Caco-2 (cell line): ENCODE measurements at places on chromosomes 1 and 21.
A peak's percentile ranks its signal among the peaks of the same experiment; 100 is the strongest.

GRCh38 chr1:87213135-87213515, 115.6 kb upstream of the LMO4 start:
- DNase-seq, result no peak

GRCh38 chr1:198234520-198235251, 77.9 kb downstream of the NEK7 start:
- DNase-seq, result no peak

DNA sequence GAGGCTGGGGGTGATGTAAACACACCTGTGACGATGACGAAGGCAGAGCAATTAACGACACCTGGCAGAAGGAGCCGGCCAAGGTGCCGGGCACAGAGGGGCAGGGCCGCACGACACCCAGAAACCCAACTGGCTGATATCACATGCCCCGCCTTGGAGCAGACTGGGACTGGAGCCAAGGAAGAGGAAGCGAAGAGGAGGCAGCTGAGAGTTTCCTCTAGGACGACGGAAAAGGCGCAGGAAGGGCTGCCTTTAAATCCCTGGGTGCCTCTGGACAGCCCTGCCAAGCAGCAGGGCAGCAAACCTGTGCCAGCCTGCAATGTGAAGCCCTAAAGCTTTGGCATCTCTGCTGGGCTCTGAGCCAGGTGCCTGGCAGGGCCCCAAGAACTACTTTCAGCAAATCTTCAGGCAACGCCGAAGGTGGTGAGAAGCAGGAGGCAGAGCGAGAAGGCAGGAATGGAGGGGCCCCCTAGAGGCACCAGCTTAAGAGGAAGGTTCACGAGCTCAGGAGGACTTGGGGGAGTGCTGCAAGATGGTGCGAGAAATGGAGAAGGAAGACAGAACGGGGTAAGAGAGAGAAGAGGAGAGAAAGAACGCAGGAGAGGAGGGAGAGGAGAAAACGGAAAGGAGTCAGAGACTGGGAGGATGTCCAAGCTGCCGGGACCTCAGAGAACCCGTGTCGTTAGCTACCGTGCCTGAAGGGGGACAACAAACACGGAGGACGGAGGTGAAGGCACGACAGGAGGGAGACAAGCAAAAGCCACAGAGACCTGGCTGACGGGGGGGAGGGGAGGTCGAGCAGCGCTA, 25.3 kb upstream of the PEF1 start:
- DNase-seq, result no peak

- no peak for DNase-seq
These were observed 80.0 kb downstream of the JMJD4 start for GRCh38 chr1:227654858-227655752.

DNA sequence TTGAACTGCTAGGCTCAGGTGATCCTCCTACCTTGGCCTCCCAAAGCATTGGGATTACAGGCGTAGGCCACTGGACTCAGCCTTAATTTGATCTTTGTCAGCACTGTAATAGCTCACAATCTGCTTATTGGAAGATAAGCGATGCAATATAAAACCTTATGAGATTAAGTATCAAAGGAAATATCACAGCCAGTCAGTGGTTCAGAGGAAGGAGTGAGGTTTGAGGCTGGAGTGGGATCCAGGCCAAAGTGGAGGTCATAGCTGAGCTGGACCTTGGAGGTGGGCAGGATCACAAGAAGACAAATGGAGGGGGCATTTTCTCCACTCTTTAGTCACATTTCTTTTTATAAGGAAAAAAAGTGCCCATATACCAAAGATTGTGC, 228.5 kb downstream of the RHOU start:
- no peak for DNase-seq

GRCh38 chr1:109837852-109838570, 72.6 kb upstream of the CSF1 start:
- no peak for DNase-seq

DNA sequence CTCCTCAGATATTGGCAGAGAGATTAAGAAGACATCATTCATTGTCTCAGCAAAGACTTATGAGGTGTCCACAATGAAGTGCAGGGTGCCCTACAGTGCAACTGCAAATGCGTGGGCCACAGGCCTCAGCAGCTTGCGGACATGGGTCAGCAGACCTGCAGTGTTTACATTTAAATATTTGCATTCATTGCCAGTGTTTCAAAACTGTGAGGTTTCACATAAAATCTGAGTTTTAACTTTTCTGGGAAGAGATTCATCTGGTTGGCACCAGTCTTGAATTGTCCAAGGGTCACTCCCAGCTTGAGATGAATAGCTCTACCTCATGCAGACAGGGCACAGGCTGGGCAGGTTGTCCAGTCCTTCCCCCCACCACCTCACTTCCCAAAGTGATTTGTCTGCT, 286.8 kb upstream of the DUSP10 start:
- no peak for DNase-seq

DNA sequence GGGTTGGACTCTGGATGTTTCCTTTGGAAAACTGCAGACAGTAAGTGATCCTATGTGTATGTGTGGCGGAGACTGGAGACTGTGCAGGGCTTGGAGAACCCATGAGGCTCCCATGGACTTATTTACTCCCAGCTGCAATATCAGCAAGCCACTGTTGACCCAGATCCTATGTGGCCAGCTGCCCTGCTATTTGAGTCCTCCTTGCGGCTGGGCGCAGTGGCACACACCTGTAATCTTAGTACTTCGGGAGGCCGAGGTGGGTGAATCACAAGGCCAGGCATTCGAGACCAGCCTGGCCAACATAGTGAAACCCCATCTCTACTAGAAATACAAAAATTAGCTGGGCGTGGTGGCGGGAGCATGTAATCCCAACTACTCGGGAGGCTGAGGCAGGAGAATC, 83.5 kb downstream of the TLR5 start:
- no peak for DNase-seq

- no peak for DNase-seq
These were observed 303.6 kb downstream of the USH2A start for GRCh38 chr1:216119600-216119999.

- no peak for DNase-seq
These were observed 15.8 kb downstream of the PLPP3 start for GRCh38 chr1:56563568-56563967.

- DNase-seq, result no peak
These were observed 43.8 kb downstream of the SLX9 start for GRCh38 chr21:44983421-44984206.

DNA sequence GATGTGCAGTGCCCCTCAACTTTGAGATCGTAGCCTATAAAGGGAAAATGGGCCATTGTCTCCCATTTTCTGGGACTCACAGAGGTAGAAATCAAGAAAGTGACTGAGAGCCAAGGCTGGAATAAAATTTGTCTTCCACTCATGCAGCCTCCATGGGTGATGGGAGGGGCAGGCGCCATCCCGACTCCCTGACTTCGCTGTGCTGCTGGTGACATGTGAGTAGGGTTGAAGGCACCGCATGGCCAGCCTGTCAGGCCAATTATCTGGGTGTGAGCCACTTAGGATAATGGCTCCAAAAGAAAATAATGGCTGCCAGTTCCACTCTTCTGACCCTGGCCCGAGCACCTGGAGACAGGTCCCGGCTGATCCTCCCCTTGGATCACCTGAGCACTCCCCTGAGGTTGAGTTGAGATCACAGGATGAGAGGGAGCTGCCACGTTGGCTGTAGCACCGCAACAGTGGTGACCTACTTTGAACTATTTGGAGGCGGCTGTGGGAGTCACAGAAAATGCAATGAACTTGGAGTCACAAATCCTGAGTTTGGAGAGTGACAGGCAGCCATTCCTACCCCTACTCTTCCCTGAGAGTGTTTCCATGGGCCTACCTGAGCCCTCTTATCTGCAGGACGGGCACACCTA, 26.3 kb downstream of the CAPN9 start:
- DNase-seq, result no peak

DNA sequence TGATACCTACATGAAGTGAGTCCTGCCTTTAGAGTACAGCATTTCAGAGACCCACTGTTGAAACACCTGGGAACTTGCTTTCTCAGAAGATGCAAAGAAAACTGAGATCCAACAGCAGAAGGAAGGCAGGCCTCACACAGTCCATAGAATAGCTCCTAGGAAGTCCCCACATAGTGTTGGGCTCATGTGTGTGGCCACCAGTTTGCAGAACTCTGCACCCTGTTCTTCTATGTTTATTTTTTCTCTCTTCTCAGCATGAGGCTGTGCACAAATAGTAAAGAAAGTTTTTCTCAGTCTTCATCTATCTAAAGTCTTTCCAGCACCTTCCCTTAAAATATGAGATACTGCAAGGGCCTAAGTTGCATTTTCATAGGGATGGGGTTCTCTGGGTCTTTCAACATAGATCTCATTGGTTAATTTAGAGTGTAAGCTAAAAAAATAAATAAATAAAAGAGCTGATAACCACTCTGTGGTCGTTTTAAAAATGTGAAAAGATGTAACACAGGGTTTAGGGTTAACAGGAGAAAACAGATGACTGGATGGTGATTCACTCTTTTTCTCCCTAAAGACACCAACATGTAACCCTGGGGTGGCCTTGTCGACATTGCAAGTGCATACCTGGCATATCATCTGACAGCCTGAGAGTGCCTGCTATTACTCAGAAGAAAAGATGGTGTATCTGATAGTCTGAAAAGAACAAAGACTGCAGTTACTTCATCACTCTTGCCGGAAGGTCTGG, 94.6 kb downstream of the ZC3H11B start:
- peak; percentile 42 for DNase-seq

DNA sequence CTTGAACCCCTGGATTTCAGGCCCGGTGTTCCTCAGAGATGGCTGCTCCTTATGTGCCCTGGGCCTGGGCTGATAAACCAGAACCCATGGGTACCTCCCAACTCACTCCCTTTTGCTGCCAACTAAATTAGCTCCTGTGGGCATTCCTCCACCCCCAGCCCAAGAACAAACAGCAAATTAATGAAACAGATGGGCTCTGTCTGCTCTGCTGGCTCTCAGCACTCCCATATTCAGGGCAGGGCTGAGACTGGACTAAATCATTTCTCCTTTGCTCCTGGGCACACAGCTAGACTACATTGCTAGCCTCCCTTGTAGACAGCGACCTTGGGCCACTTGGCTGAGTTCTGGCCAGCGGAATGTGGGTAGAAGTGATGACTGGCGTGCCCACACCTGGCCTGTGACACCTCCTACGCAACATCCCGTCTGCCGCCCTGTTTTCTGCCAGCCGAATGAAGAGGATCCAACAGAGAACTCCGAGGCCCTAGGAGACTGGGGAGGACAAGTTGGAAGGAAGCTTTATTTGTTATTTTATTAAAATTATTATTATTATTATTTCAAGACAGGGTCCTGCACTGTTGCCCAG, 101.9 kb upstream of the DISP3 start:
- DNase-seq, result no peak

- no peak for DNase-seq
These were observed 86.0 kb downstream of the SLC25A24 start for GRCh38 chr1:108114033-108114599.

- DNase-seq, result no peak
These were observed 454.6 kb upstream of the PROX1 start for GRCh38 chr1:213533125-213533524.

DNA sequence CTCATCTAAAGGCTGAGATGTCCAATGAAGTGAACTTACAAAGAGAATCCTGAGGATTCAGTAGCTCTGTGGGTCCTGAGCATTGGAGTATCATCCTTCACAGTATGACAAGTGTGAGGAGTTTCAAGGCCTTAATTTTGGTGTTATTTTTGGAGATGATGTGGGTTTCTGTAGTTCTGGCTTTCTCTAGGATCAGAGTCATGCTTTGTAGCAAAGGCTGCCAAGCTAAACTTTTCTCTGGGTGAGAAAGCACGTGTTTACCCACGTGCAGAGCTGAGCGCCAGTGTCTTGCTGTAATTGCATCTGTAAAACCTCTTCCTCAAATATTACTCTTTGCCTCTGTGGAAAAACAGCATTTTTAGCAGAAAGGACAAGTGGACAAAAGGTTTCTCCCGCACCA, 387.8 kb upstream of the LYPLAL1 start:
- no peak for DNase-seq

DNA sequence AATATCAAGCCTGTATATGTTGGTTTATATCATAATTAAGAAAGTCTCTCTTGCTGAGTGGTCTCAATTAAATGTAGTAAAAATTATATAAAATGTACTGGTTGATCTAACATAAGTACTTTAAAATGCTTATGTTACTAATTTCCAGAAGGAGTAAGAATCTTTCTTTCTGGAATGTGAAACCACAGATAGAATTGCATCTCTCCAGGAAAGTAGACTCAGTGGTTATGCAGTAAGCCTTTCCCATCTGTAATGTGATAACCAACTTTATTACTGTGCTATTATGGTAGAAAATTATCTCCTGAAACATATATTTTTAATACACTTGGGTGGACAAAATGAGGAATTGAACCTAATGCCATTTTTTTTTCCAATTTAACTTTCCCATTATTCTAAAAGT, 8.9 kb upstream of the RALGPS2 start:
- no peak for DNase-seq

DNA sequence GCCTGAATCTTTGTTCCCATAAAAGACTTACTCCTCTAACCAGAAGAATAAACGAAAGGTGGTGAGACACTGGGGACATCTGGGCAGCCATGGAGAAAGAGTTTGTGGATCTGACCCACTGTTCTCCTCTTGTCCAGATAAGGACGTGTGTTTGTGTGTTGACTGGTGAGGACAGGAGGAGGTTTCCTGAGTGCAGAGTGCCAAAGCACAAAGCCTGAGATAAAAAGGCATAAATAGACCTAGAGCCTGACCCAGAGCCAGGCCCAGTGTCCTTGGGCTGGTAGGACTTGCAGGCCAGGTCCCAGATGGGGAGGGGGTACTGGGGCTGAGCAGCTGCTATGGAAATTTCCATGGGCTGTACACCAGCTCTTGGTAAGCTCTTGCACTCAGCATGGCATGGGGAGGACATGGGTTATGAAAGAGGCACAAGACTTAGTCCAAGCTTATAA, 19.6 kb upstream of the COQ8A start:
- DNase-seq, result no peak

DNA sequence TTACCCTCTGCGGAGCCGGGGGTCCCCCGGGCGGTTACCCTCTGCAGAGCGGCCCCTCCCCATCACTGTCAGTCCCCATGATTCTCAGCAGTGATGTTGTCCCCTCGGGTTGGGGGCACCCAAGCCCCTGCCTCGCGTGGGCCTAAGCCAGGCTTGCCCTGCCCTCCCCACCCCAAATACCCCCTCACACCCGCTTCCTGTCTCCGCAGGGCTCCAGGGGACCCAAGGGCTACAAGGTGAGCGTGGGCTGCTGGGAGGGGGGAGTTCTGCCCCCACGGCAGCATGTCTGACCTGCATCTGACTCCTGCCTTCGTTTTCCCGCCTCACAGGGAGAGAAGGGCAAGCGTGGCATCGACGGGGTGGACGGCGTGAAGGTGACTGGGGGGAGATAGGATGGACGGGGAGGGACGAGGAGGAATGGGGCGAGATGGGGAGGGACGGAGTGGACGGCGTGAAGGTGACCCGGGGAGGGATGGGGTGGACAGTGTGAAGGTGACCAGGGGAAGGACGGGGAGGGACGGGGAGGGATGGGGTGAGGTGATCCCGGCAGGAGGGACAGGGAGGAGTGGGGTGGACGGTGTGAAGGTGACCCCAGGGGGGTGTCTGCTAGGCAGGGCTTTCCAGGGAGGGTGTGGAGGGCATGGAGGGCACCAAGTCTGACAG, 8.6 kb downstream of the COL6A1 start:
- DNase-seq, result peak; percentile 25
